ENCODE measurements at places on chromosomes 13 and 19.

DNA sequence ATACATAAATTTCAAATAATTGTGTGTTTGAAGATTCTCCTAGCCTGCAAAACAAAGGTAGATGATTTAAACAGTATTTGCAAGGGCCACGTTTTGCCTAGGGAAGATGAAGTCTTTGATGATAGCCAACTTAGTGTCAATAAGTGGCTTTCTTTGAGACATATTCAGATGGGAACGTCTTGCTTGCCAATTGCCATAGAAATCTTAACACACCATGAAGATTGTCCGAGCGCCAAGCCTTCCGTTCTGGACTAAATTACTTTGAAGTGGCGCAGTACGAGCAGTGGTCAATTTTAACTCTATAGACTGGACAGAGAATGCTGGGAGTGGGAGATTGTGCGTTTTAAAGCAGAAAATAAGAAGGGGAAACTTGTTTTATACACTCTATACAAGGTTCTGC, 9.9 kb downstream of the ZIC5 start:
- no peak for DNase-seq

DNA sequence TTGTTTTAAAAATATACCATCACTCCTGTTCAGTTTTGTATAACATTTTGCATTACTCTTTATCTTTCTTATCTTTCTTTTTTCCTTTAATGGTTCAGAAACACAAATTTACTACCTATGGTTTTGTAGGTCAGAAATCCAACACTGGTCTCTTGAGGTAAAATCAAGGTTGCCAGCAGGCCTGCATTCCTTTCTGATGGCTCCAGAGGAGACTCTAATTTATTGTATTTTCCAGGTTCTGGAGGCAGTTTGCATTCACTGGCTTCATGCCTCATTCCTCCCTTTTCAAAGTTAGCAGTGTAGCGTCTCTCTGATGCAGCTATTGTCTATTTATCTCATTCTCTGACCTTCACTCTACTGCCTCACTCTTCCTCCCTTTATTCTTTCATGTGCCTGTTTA, 767.4 kb downstream of the SLITRK6 start:
- no peak for DNase-seq

DNA sequence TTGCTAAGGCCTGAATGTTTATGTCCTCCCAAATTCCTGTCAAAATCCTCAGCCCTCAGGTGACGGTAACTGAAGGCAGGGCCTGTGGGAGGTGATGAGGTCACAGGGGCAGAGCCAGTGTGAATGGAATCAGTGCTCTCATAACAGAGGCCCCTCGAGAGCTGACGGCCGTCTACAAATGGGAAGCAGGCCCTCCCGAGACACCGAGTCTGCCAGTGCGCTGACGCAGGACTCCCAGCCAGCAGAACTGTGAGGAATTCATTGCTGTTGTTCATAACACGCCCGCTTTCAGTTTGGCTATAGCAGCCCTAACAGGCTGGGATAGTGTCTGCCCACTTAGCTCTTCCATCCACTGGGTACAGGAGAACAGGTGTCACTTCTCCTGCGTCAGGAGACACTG, 41.2 kb downstream of the CARS2 start:
- no peak for DNase-seq

DNA sequence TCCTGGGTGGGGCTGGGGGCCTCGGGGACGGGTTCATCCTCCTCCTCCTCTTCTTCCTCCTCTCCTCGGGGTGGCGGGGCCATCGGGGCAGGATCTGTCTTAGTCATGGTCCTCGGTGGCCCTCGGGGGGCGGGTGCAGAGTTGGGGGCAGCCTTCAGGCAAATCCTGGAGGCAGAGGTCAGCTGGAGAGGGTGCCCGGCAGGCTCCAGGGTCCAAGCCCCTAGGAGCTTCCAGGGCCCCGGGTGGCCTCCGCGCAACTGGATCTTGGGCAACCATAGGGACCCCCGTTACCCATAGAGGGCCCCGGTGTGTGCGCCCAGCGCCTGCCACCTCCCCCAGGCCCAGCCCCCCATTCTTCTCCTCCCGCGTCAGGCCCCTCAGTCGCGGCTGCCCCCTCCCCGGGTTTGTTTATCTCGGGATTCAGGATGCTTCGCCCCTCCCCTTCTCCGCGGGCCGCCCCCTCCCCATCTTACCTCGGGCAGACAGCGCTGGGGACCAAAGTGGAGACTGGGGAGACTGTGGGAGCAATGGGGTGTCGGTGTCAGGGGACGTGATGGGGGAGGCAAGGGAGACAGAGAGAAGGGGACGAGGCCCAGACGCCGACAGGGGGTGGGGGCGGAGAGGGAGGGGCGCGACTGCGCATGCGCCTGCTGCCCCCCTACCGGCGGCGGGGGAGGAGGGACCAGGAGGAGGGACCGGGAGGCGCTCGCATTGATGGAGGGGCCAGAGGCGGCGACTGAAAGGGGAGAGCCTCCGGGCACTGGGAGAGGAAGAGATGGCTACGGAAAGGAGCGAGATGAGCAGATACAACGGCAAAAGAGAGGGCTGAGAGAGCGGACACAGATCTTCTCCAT, at the start of gene CLIP3:
Gene CLIP3 (minus strand): TSS at position 623 of the 854 bp plus-strand sequence. CDS start 516 bp downstream, at position 107.
- DNase-seq: peak; percentile 63

DNA sequence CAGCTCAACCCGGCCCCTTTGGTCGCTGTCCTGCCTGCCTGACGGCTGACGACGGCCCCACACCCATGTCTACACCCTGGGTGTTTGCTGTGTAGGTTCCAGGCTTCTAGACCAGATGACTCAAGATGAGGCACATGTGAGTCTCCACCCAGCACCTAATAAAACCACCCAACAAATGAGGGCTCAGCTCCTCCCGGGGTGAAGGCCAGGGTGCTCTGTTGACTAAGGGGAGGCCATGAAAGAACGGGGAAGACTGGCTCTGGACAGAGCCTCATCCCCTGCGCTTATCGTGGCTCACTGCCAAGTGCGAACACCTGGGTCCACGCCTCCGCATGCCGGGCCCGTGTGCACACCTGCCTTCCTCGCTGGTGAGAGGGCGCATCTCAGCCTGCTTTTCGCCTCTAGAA, 39.6 kb downstream of the COL4A2 start:
- DNase-seq: peak; percentile 91

GRCh38 chr19:3163230-3163886, 15.2 kb upstream of the S1PR4 start:
- DNase-seq: peak; percentile 75

DNA sequence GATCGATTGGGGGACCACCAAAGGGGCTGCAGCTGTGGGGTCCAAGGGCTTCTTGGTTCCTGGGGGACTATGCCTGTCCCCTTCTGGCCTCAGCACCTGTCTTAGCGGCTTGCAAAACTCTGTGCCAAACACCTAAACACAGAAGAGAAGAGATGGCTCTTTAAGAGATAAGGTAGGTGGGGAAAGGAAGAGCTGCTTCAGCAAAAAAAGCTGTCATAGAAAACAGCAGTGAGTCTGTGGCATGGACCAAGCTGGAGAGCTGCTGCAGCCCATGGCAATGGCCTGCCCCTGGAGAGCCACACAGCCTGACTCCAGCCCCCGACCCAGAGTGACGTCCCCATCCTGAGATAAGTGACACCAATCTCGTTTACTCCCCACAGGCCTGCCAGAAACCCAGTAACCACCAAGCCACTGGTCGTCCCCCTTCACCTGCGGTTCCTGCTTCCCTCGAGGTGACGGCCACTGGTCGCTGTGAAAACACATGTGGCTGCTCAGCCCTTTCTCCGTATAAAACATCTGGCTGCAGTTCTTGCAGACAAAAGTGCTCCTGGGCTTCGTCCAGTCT, 25.0 kb upstream of the NAPA start:
- DNase-seq: no peak

DNA sequence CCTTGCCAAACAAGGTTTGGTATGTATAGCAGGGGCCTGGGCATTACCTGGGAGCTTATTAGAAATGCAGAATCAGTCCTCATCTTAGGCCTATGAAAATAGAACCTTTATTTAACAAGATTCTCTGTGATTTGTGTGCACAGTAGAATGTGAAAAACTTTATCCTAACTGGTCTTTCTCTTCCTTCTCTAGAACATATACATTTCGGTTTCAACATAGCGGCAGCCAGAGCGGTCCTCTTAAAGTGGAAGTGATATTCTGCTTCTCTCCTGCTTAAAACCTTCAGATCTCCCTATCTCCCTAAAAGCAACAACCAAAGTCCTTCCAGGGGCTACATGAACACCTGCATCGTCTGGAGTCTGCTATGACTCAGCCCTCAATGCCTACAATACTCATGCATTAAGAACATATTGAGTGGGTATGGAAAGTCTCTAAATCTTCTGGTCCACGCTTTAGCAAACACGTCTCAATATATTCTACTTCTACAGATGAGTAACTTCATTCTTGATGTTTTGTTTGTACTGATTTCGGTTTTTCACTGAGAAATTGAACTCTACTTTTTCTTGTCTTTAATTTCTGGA, 84.5 kb downstream of the SPRY2 start:
- DNase-seq: no peak

DNA sequence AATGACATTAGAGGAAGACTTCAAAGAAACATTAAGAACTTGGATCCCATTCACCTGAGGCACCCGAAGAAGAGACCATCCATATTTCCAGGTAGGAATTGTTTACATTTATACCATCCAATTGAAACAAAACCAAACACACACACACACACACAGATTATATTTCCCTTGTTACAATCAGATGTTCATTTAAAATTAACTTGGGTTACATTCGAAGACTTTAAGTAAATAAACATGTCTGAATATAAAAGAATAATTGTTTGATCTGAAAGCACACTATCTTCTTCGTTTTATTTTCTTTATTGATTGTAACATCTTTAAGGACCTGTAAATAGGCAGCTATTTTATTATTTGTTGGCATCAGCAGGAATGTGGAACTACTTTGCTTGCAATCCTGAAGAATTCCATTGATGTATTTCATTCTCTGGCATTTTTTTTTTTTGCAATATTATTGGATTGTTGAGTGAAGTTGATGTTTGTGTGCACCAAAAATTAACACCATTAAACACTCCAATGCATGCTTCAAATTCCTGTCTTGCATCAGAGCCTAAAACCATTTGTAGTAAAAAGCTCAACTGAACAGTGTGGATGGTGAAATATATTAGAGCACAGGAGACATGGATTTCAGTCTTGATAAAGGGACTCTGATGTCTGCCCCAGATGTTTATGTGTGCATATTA, 85.3 kb upstream of the FRY start:
- DNase-seq: no peak

DNA sequence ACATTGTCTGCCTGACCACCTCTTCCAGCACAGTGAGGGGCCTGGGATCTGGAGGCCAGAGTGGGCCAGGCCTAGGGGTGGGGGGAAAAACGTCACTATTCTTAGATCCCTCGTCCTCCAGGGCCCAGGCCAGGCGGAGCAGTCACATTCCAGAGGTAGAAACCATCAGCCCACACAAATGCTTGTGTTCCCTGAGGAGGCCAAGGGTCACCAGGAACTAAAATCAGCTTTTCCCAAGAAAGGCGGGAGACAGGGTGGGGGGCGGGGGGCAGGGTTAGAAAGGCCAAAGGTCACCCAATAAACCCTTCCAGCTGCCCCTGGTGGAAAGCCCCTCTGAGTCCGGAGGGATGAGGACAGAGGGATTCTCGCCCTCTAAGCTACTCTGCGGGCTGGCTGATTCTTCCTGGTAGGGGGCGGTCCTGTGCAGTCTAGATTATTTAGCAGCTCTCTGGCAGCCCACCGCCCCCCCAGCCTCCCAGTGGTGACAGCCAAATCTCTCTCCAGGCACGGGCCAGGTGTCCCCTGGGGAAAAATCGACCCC, 23.5 kb upstream of the CCL25 start:
- no peak for DNase-seq

DNA sequence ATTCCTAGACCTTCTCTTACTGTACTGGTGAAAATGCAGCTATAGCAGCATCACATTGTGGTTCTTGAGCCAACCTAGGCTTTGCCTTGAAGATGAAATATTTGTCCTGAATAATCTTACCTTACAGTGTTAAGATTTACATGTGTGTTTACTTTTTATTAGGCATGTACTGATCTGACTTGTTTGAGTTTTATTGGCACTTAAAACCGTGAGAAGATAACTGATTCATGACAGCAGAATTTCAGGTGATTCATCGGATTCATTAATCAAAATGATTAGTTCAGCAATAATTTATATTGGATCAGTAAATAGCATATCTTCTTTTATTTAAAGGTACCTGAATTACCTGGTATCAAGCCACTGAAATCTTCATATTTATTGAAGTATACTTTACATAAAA, 296.3 kb downstream of the KLF5 start:
- no peak for DNase-seq

DNA sequence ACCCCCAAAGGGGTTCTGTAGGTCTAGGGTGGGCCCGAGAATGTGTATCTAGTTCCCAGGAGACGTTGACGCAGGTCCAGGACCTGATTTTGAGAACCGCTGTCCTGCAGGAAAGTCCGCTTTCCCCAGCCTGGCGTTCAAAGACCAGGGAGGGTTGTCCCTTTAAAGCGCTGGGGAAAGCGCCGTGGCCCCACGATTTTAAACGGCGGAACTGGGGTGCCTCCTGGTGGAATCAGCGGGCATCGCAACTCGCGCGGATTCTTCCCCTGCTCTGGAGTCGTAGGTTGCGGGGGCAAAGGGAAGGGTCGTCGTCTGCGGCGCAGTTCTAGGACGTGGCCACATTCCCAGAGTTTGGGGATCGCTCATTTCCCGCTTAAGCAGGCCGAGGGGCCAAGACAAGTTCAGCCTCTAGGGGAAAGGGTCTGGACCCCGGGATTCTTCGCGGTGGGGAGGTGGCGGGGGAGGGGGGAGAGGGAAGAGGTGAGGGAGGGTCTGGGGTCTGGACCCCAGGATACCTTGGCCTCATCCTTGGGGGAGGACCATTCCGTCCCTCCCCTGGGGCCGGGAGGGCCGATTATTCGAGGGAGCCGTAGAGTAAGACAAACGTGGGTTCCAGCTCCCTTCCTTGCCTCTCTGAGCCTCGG, 7.7 kb downstream of the PNMA8B start:
- peak; percentile 65 for DNase-seq

- DNase-seq: no peak
Observed at GRCh38 chr13:97914540-97914939, 38.9 kb upstream of the IPO5 start.

DNA sequence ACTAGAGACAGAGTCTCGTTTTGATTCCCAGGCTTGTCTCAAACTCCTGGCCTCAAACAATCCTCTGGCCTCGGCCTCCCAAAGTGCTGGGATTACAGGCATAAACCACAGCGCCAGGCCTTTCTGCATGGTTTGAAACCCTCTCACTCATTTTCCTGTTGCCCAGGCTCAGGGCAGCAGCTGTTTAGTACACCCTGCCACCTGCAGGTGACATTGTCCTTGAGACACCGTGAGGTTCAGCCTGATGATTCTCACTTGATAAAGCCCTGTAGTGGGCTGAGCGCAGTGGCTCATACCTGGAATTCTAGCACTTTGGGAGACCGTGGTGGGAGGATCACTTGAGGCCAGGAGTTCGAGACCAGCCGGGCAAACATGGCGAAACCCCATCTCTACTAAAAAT, 12.5 kb downstream of the IL12RB1 start:
- DNase-seq: no peak

GRCh38 chr13:44755872-44756271, 179.7 kb upstream of the TSC22D1 start:
- no peak for DNase-seq

- no peak for DNase-seq
Observed at GRCh38 chr13:63094717-63095116, 1679.1 kb upstream of the PCDH20 start.

All from COR-L47 (cell line).